SJSA1 (cell line): ENCODE measurements at places on chromosomes 13 and 19.

DNA sequence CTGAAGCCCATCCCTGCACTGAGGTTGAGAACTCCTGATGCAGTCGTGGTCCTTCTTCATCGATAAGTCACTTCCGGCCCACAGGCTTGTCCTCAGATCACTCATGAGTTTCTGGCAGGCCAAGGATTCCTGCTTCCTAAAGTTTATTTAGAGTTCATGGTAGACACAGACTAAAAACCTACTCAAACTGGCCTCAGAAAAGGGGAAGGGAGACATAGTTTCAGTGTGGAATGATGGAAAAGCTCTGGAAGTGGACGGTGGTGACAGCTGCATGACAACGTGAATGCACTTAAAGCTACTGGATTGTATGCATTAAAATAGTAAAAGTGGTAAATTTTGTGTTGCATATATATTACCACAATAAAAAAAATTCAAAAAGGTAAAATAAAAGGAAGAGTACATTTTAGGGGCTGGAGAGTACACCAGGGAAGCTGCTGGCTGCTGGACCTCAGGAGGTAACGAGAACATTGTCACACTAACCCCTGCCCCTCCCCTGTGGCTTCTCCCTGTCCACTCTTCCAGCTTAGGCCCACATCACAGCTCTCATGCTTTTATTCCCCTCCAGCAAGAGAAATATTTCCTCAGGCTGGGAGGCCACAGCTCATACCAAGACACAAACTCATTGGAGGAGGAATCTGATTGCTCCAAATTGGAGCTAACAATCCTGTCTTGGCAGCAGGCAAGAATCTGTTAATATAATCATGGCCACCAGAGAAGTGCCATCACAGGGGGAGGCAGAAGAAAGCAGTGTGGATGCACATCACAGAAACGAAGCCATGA, 741.0 kb downstream of the UQCRFS1 start:
- no peak for DNase-seq

DNA sequence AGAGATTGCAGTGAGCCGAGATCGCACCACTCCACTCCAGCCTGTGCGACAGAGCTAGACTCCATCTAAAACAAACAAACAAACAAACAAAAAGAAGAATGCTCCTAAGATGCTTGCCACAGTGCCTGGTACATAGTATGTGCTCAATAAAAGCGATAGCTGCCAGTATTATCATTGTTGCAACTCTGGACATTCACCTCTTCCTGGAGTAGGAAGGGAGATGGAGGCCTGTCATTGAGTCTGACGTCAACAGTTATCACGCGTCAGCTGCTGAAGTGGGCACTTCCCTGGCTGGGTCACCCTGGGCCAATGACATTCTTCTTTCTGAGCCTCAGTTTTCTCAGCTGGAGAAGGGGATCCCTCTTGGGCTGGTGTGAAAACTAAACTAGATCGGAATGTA, 4.2 kb upstream of the PLAUR start:
- DNase-seq, result no peak

DNA sequence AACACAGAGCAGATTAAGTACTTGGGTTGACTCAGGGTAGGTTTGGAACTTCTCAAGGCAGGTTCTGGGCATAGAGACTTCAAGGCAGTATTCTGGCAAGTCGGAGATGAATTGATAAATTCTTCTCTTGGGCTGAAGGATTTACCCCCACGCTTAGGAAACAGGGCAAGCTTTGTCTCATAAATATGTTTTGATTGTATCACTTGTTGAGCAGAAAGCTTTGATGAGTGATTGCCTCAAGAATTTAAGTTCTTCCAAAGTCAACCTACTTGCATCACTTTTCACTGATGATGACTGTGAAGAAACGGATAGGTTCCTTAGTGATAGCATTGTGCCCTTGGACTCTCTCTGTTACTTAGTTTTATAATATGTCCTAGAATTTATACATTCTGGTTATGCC, 258.6 kb upstream of the DACH1 start:
- no peak for DNase-seq

GRCh38 chr19:48090281-48090802, 20.3 kb downstream of the PLA2G4C start:
- peak; percentile 55 for DNase-seq

DNA sequence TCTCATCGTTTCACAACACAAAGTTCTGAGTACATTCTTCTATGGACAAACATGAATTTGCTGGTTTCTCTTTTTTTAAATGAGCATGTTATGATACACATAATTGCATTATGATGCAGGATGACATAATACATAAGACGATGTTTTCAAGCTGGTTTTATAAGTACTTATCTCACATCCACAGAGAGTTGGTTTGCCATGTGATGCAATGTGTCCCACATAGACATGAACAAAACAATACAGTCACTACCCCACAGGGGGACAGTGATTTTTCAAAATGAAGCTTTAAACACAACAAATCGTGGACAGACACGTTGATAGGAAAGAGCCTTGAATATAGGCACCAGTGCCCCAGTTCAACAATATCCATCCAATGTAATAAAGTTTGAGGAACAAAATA, 447.1 kb downstream of the KLF12 start:
- DNase-seq, result no peak

GRCh38 chr13:29464105-29464679, 131.3 kb downstream of the SLC7A1 start:
- DNase-seq, result no peak

GRCh38 chr13:105915146-105915850, 620.2 kb downstream of the EFNB2 start:
- DNase-seq, result no peak

DNA sequence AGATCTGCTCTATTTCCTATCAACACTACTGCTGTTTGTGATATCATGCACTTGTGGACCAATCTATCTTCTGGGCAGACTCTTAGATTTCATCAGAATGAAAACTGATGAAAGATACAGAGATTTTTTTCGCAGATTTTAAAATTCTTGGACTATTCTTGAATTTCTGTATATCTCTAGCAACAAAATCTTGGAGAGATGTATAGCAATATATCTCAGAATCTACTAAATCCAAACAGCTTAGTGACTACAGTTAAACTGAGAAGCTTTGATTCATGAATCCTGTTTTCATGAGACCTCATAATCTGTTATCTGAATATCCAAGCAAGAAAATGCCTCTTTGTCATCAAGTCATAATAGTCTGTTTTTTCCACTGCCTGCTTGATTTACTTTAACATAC, 28.0 kb upstream of the FREM2 start:
- DNase-seq, result no peak

DNA sequence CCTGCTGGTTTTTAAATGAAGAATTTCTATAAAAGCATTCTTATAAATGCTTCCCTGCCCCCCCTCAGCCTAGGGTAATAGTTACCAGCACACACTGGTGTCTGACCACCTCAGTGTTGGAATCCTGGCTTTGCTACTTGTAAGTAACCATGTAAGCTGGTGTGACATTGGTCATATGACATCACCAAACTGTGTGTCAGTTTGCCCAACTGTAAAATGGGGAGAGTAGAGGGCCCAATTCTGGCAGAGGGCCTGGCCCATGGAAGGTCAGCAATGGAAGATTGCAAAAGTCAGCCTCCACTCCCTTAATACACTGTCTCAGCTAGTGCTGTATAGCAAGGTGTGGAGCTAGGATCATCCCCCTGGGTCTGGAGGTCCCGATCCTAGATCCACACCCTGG, 31.6 kb downstream of the ACSBG2 start:
- DNase-seq, result no peak

GRCh38 chr19:54207676-54207982, 7.0 kb downstream of the RPS9 start:
- DNase-seq, result no peak
